ENCODE measurements at places on chromosomes 12 and 14. TPM values are rescaled to one million over a fixed set of nuclear protein-coding genes. Genes with fewer than 3 reads are reported as not detected.

DNA sequence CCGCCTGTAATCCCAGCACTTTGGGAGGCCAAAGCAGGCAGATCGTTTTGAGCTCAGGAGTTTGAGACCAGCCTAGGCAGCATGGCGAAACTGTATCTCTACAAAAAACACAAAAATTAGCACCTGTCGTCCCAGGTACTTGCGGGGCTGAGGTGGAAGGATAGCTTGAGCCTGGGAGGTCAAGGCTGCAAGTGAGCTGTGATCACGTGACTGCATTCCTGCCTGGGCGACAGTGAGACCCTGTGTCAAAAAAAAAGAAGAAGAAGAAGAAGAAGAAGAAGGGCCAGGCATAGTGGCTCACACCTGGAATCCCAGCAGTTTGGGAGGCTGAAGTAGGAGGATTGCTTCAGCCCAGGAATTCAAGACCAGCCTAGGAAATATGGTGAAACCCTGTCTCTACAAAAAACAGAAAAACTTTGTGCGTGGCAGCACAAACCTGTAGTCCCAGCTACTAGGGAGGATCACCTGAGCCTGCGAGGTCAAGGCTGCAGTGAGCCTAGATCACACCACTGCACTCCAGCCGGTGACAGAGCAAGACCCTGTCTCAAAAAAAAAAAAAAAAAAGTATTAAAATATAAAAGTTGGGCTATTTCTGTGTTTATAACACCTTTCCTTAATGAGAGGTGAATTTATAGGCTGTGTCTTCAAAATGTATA is 15.5 kb downstream of the RXYLT1 start:
- no peak for DNase-seq

WNT5B gene
- total RNA-seq = 0.52 TPM

DNA sequence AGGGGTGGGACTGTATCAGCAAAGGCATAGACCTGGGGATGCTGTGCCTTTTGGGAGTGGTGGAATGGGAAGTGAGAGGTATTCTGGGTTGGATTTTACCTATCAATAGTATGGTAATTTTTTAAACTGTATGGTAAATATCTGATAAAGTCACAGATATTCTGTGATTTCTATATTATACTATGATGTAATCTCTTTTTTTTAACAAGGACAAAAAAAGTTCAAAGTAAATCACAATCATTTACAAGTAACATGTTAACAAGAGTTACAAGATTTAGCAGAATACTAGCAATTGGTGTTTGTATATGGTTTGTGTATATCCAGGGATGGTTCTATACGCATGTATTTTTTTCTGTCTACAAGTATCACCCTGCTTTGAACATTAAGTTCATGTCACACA is 56.0 kb downstream of the BMAL2 start:
- DNase-seq = no peak

TCL1B gene
- not detected for total RNA-seq

GRCh38 chr14:73862480-73862879 is 10.8 kb downstream of the PTGR2 start:
- DNase-seq = no peak

KRT77 gene
- total RNA-seq = not detected

DNA sequence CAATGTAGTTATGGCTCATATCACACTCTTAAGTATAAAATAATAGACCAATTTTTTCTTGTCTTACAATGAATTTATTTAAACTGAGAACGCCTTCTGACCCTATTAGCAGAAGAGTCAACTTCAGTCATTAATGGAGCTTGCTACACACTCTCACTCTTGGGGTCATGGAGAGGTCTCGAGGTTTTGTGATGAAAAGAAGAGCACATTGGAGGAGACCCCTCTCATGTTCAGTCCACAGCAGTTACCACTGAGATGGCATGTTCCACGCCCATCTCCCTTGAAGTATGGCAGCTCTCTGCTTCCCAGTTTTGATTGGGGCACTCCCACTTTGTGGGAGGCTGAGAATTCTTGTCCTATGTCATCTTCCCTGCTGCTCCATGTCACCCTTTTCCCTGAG is 266.4 kb downstream of the RPS29 start:
- no peak for DNase-seq

- no peak for DNase-seq
Measured at GRCh38 chr14:61217516-61217915, 63.6 kb downstream of the TMEM30B start.

TRPV4 gene
- total RNA-seq = 0.54 TPM

DNA sequence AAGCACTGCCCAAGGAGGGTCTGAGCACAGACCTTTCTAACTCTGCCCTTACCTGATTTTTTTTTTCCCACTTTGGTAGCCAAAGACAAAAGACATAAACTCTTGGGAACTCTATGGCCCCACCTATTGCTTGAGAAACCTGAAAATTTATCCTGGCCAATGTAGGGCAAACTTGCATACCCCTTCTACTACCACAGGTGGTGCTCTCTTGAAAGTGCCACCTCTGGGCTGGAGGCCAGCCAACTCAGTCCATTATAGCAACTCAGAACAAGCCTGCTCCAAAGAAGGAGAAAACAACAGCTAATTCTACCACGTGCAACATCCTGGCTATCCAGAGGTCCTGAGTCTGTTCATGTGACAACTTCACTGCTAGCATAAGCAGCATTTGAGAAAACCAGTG is 55.7 kb upstream of the ABCD2 start:
- DNase-seq = peak; percentile 1

GRCh38 chr14:73422515-73422914 is 35.8 kb downstream of the NUMB start:
- DNase-seq = no peak

GRCh38 chr14:57355081-57355800 is 35.1 kb upstream of the NAA30 start:
- DNase-seq = no peak

CEBPE gene
- total RNA-seq = not detected

GRCh38 chr14:93207468-93208308 is 632 bp downstream of the UBR7 start:
- no peak for DNase-seq

MUCL1 gene
- total RNA-seq = not detected

PRB2 gene
- not detected for total RNA-seq

DNA sequence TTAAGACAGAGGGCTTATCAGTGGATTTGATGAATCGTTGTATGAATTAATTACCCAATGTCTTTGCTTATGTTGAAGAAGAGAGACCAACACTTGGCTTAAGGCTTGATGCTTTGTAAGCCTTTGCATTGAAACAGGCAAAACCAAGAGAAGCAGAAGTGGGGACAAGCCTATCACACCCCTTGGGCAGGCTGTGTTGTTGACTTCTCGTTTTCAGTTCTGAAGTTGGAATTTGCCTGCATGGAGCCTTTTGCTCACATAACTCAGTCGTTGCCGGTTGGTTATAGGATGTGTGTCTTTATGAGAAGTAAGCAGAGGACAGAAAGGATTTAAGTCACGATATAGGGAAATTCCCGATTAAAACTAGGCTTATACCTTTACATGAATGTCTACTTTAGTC is 94.7 kb downstream of the CCDC92 start:
- DNase-seq = no peak

DNA sequence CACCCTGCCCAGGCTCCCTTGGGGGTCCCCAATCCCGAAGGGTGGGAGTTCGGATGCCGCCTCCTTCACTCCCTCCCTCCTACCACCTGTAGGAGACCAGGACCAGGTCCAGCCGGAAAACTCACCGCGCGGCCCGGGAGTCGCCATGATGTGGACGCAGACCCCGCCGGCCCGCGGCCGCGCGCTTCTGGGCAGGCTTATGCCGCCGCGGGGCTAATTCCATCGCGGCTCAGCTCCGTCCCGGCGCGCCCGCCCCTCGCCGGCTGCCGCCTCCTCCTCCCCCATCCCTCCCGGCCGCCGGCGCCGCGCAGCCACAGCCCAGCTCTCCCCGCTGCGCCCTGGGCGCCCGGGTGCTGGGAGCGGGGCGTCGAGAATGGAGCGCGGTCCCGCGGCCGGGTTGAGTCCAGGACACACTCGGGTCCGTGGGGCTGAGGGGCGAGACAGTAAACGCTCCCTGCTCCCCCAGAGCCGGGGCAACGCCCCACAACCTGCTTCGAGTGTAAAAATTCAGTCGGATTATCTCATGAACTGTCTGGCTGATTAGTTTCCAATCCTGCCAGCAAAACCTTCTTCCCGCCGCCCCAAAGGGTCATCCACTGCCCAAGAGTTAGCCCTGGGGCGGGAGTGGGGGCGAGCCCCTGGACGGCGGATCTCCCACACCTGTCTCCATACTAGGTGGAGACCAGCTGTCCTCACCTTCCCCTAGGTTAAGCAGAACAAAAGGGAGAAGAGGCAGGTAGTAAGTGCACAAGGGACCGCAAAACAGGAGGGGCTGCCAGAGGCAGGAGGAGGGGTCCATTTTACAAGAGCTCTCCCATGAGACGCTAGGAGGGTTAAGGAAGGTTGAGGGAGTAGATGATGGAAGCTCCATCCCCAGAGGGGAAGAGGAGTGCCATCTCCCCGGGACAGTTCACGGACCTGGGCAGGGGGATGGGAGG is at the start of gene ANO2:
Gene ANO2, minus strand, starts transcription at position 189 of the 938 bp plus-strand sequence. Its CDS starts 42 bp downstream, at position 147.
- DNase-seq = no peak

DNA sequence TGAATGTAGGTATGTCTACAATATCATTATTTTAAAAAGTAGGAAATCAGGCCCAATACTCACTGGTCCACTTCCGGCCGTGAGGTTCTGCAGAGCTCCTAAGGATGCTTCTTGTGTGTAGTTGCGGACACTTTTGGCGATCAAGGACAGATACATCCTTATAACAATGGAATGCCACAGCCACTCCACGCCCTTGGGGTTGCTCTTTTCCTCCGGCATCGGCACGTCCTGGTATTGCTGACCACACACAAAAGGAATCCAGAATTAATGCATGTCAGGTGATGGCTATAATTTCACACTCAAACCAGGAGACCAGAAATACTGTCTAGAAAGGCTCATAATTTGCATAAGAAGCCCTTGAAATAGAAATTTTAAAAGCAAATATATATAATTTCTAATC is 65.6 kb upstream of the YARS2 start:
- no peak for DNase-seq

- DNase-seq = no peak
Measured at GRCh38 chr12:6608592-6609281, 1.6 kb upstream of the CHD4 start.

GRCh38 chr14:54762296-54762695 is 140.3 kb downstream of the GCH1 start:
- DNase-seq = no peak

GRCh38 chr14:104159990-104160389 is 21.6 kb downstream of the KIF26A start:
- DNase-seq = no peak

DNA sequence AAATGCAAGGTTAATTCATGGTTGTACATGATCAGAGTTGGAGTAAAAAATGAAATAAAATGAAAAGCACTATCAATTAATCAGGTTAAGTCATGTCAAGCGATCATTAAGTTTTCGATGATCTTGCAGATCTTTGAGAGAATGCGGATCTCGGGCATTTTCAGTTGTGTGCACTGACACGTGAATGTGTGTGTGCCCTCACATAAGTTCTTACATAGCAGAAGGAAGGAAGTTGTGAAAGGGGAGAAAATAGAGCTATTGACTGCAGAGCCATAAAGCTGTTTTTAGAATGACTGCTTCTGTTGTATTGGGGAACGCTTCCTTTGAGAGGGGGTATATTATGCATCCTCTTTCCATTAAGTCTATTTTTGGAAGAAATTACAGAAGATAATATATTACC is 101.3 kb downstream of the HMGA2 start:
- no peak for DNase-seq

TAS2R31 gene
- total RNA-seq = 1.7 TPM

- DNase-seq = no peak
Measured at GRCh38 chr14:95183532-95184412, 26.4 kb upstream of the DICER1 start.

CRACR2A gene
- total RNA-seq = 18.4 TPM

GRCh38 chr14:36217027-36217426 is 40.5 kb upstream of the PTCSC3 start:
- no peak for DNase-seq

- no peak for DNase-seq
Measured at GRCh38 chr12:12539028-12539810, 23.4 kb downstream of the DUSP16 start.

DDX24 gene
- 169 TPM for total RNA-seq

DNA sequence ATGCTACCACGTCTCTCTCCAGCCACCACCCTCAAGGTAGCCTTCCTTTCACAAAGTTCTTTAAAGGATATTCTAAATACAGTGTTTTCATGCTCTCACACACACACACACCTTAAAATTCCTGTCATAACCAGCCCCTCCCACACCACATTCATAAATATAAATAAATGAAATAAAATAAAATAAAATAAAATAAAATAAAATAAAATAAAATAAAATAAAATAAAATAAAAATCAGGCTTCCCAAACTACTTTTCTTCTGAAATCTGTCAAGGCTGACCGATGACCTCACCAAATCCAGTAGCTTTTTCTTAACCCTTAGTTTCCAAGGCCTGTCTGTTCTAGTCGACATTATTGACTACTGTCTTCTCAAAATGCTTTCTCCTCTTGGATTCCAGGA is 378.4 kb downstream of the SEC23A start:
- DNase-seq = no peak

IFNG-AS1 gene
- not detected for total RNA-seq

CLBA1 gene
- total RNA-seq = 14.8 TPM

- no peak for DNase-seq
Measured at GRCh38 chr12:32587581-32588495, 91.3 kb upstream of the DNM1L start.

MAP3K9 gene
- 11.7 TPM for total RNA-seq

SLCO1B1 gene
- total RNA-seq = 0.32 TPM

DNA sequence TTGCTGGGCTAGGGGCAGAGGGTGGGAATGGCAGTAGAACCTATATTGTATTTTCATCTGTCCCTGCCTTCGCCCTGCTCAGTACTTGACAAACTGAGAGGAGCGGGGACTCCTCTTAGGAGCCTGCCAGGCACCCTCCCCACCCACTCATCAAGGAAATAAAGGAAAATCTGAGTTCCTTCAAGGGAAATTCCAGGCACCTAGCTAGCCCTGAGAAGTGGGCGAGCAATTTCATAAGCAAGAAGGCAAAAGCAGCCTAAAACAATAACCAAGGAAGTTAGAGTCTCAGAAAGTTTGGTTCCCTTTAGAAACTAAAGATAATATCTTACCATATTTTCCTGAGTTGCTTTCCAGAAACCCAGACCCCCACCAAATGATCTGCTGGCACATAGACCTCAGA is 10.6 kb upstream of the PLEKHD1 start:
- no peak for DNase-seq

GRCh38 chr14:91801358-91801757 is 66.0 kb downstream of the TC2N start:
- DNase-seq = no peak

GRCh38 chr12:118050972-118051910 is 9.7 kb downstream of the WSB2 start:
- no peak for DNase-seq

DNA sequence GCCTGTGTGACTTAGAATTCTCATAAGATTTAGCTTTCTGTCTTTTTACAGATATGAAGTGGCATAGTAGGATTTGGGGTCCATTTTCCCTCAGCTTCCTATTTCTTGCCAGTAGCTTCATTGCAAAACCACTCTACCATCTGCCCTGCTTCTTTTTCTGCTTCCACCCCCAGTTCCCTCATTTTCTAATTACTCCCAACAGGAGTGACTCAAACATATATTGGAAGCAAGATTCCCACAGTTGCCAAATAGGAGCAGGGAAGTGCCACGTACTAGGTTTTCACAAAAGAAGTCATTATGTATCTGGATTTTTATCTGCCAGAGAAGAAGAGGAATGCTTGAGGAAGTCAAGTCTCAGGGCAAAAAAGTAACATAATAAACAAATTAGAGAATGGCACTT is 64.1 kb downstream of the ANO4 start:
- no peak for DNase-seq
